ENCODE measurements at places on chromosomes 1 and 21.

- DNase-seq, result no peak
These were observed 137.8 kb downstream of the CAMTA1 start for GRCh38 chr1:6923012-6923411.

DNA sequence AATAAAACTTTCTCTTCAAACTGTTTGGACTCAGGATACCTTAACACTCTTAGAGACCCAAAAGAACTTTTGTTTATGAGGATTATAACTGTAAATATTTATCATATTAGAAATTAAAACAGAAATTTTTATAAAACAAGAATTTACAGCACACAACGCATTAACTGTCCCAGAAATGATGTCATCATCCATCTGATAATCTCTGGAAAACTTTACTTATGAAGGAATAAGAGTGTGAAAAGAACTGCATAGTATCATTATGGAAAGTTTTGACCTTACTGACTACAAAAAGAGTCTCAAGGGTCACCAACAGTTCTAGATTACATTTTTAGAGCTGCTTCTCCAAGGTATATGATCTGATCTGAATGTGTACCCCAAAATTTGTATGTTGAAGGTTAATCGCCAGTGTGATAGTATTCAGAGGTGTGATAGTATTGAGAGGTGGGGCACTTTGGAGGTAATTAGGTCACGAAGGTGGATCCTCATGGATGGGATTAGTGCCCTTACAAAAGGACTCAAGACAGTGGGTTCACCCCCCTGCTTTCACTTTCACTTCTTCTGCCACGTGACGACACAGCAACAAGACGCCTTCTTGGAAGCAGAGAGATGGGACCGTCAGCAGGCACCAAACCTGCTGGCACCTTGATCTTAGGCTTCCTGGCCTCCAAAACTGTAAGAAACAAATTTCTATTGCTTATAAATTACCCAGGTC, 95.7 kb upstream of the NR5A2 start:
- DNase-seq, result no peak

GRCh38 chr1:20485527-20486456, at the start of gene CAMK2N1:
Gene CAMK2N1, minus strand, starts transcription at chr1:20486210. Its CDS starts 831 bp downstream, at chr1:20485379.
- DNase-seq, result no peak

GRCh38 chr1:107934578-107934977, 30.4 kb downstream of the VAV3 start:
- no peak for DNase-seq

Data from AG09319 (cell line).